RCC 7860 (cell line): ENCODE measurements at places on chromosomes 5 and 9.

- no peak for DNase-seq
Measured at GRCh38 chr9:15248621-15249020, 58.4 kb downstream of the TTC39B start.

DNA sequence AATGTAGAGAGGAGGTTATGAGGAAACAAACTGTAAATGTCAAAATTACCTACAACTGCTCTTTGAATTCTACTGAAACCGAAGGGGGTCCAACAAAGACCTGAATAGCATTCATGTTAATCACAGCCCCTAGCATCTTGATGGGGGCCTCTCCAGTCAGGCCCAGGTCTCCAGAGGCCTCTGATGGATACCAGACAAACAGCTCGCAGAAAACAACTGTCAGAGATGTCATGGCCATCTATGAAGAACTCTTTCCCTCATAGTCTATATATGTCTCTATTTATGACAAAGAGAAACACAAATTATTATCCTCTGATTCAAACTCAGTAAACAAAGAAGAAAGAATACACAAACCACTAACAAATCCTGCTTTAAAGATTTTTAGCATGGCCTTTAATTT is 432.6 kb downstream of the CAAP1 start:
- DNase-seq, result no peak

DNA sequence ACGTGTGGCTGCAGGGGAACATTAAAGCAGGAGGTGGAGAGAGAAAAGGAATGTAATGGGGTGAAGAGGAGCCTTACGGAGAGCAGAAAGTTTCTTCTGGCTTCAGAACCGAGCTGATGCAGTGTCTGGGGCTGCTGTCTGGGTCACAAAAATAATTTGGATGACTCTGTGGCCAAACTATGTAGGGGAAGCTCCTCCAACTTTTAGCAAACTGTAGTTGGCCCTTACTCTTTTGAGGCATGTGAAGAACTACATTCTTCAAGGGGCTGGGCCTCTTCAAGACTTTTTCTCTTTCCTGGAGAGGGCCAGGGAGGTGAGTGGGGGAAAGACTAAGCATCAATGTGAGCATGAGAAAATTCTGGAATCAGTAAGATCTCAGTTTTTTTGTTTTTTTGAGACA is 31.9 kb upstream of the SPARC start:
- no peak for DNase-seq

DNA sequence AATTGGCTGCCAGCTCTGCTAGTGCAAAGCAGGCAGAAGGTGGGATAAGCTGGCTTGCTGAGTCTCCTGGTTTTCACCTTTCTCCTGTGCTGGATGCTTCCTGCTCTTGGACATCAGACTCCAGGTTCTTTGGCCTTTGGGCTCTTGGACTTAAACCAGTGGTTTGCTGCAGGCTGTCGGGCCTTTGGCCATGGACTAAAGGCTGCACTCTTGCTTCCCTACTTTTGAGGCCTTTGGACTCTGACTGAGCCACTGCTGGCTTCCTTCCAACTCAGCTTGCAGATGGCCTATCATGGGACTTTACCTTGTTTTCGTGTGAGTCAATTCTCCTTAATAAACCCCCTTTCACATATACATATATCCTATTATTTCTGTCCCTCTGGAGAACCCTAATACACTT is 1293.9 kb upstream of the CDH6 start:
- no peak for DNase-seq

DNA sequence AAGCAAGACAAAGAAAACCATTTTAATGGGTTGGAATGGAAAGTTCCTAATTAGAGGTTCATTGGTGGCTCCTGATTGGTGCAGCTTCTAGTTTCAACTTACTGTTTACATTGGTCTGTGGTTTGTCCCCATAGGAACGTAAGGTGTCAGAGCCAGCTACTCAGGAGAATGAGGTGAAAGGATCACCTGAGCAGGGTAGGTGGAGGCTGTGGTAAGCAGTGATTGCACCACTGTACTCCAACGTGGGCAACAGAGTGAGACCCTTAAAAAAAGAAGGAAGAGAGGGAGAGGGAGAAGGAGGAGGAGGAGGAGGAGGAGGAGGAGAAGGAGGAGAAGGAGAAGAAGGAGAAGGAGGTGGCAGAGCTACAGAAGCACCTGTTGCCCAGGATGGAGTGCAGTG is 30.4 kb downstream of the KCNIP1 start:
- DNase-seq, result no peak

DNA sequence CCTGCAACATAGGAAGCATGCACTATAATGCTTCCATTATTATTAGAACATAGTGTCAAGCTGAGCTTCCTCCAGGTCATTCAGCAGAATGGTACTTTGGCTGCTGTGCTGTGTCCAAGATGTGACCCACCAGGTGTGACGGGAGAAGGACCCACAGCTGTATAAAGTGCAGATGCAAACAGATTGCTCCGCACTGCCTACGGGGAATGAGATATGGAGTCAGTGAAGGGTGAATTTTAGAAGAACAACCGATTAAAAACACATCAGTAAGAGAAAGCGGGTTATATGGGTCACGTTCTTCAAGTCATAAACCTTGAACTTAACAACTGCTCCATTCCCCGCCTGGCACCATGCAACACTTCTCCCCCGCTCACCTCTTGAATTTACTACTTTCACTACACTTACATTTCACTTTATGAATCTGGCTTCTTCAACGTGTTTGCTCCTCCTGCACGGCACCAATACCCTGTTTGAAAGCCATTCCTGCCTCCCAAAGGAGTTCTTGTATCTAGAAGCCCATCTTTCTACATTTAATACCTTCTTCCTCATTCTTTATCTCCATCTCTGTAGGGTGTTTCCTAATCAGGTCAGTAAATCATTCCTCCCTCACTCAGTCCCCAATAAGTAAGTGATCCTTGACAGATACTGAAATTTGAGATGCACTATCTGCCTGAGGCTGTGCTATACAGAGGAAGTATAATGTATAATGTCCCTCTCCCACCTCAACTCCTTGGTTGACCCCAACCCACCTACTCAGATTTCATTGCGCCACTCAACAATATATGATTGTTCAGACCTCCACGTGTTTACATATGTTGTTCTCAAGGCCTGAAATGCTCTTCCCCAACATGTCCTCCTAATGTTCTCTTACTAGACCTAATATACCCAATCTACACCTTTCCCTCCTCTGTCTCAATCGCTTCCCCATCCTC is 25.9 kb downstream of the BRINP1 start:
- no peak for DNase-seq
